ENCODE measurements at places on chromosomes 16 and 17.

DNA sequence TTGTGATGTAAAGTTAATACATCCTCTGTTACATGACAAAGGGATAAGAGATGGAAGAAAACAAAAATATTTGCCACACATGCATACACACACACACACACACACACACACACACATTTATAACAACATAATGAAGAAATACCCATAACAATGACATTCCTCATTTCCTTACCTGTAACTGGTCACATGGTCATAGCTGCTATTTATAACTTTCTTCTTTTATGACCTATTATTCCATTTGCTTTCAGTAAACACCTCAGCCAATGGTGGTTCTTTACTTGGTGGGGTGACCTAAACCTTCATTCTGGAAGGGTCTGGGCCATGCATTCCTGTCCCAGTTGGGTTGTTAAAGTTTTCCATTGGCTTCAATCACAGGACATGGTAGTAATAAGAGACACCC is 5.3 kb downstream of the MT2A start:
- DNase-seq, result no peak

DNA sequence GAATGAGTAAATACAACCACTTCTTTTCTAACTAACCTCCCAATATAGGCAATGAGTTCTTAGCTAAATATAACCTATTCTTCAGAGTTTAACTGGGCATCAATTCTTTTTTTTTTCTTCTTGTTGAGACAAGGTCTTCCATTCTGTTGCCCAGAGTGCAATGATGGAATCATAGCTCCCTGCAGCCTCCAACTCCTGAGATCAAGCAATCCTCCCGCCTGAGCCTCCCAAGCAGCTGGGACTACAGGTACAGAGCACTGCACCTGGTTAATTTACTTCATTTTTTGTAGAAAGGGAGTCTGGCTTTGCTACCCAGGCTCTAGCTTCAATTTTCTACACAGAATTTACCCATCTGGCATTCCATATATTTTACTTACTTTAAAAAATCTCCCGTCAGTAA is 1.1 kb downstream of the METTL16 start:
- DNase-seq, result no peak

- DNase-seq, result no peak
Measured at GRCh38 chr17:50381920-50382319, 8.9 kb downstream of the EME1 start.

DNA sequence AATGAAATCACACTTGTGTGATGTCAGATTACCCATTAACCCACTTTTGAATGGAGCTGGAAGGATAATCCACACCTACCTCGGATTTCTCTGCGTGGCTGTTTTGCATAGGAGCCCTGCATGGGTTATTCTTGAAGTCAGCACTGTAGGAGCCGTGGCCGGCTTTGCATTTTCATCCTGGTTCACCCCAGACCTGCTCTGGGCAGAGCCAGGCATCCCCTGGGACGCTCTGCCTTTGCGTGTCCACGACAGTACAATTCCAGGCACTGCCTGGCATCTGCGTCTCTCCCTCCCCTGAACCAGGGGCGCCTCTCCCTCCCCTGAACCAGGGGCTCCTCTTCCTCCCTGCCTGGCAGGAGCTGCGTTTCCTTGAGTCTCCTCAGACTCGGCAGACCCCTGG is 29.7 kb upstream of the ZNF750 start:
- peak; percentile 20 for DNase-seq

Data from psoas muscle (tissue), 8 donors.